ENCODE measurements at places on chromosomes 12 and 14.

DNA sequence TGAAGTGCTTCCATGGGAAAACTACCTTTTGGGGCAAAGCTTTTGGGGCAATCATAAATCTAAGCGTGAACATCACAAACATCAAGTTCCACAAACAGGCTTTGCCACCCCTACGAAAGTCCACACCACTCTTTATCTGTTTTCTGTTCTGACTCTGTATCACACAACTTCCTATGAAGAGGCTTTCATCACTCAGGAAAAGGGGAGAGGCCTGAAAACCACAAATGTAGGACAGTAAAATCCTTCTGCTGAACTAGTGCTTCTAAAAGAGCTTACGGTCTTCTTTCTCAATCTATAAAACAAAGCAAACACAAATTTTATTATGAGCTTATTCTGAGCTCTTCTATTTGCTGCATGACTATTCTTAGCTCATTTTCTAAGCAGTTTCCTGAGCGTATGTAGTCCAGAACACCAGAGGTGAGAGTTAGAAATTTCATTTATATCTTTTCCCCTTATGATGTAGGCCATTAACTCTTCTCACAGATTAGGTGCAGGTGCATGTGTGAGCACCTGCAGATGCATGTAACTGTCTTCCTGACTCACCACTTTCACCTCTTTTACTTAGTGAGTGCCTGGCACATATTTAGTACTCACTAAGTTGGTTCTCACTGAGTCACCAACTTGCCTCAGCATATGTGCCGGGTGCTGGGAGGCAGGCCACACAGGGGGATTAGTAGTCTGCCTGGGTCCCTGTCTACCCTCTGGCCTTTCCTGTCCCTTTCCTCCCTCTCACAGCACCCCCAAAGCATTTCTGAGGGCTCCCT lies 32.9 kb upstream of the SYCP3 start:
- peak; percentile 74 for DNase-seq

- DNase-seq: no peak
These were observed 805.6 kb downstream of the NRXN3 start for GRCh38 chr14:78975734-78976133.

DNA sequence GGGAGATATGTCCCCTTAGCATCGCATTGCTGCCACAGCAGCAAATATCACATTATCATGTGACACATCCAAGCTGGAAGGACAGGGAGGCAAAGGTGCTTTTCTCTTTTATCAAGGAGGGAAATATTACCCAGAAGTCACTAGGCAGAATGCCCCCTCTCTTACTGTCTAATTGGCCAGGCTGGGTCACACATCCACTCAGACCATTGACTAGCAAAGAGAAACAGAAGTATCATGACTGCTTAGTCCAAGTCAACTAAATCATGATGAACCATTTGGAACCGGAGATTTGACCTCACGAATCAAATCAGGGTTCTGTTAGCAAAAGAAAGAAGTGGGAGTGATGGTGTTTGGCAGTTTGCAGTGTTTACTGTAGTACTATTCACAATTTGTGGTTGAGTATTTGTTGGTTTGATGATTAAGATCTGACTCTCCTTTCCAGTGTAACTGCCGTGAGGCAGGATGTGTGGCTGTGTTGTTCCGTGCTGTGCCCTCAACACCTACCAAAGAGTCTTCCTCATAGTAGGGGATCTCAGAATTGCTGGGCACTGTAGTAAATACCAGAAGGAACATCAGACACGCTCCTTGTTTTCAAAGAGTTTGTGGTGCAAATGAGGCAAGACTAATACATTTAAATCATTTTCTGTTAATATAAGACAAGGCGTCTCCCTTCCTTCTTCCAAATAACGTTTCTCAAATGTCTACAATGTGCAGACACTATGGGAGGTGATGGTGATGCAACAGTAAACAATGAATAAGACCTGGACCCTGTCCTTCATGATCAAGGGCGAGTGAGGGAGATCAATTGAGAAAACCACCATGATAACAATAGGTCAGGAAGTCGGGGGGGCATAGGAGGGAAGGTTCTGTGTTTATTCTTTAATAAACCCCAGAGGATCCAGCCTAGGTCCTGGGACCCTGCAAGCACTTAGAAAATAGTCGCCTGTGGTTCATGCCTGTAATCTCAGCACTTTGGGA lies 194.4 kb upstream of the CRY1 start:
- DNase-seq: no peak

GRCh38 chr12:2613326-2614073 lies 181.3 kb upstream of the FKBP4 start:
- peak; percentile 20 for DNase-seq

- no peak for DNase-seq
These were observed 782.1 kb upstream of the TBX3 start for GRCh38 chr12:115466076-115466475.

DNA sequence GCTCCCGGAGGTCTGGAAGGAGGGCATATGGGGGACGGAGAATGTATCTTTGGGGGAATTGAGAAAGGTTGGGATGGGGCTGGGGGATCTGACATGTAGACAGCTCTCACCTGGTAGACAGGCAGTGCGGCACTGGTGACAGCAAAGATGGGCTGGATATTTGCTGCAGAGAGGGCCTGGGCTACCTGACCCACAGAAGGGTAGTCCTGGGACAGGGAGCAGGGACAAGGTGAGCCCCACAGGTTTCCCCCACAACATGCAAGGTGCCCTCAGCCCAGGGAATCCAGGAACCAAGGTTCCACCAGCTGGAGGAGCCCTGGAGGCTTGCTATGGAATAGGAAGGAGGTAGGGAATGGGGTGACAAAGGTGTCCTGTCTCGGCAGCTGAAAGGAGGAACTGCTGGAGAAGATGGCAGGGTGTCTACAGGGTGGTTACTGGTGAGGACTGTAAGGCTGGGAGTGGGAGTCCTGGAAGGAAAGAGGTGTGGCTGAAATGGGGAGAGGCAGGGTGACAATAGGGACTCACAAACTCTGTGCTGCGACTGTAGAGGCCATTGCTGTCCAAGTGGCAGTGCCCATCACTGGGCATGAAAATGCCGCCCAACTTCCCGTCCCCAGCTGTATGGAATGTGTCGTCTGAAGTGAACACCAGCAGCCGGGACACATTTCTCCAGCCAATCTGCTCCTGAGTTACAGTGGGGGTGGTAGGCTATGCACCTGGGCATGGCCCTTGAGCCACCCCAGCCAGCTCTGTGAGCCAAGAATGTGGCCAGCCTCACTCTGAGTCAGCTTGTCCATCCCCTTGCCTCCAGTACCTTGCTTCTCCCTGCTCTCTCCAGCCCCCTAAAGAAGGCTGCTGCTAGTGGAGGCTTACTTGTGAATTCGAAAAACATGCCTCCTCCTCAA lies 11.3 kb downstream of the ITGB7 start:
- DNase-seq: no peak

GRCh38 chr14:72818998-72819397 lies 74.9 kb downstream of the DPF3 start:
- no peak for DNase-seq

DNA sequence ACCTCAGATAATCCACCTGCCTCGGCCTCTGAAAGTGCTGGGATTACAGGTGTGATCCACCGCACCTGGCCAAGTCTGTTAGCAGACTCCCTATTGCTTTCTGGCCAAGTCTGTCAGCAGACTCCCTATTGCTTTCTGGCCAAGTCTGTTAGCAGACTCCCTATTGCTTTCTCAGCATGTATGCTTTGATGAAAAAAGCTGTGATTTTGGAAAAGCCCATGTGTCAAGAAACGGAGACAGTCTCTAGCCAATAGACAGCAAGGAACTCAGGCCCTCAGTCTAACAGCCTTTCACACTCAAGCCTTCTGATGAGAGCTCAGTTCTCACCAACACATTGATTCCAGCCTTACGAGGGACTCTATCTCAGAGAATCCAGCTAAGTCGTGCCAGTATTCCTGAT lies 158.8 kb upstream of the KRR1 start:
- DNase-seq: no peak

GRCh38 chr12:64650762-64651161 lies 40.5 kb downstream of the RASSF3 start:
- DNase-seq: no peak

- DNase-seq: peak; percentile 99
These were observed 93.9 kb downstream of the FAR2 start for GRCh38 chr12:29242921-29243431.

DNA sequence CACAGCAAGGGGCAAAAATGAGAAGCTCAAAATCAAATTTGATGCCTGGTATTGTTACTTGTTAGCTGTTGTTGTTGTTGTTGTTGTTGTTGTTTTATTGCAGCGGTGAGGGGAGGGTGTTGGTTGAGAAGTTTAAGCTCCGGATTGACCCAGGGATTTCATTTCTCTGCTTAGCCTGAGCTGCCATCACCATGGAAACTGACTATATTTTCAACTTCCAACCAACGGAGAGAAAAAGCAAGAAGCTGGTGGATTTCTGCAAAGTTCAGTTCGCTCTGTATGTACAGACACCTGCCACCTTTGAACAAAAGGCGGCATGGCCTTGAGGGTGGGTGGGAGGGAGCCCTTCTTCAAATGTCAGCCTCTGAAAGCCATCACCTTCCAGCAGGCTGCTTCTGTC lies 194.5 kb upstream of the NOS1 start:
- no peak for DNase-seq

Data from KBM-7 (cell line).